ENCODE measurements at places on chromosomes 4 and X. TPM values are rescaled to one million over a fixed set of nuclear protein-coding genes. Genes with fewer than 3 reads are reported as not detected.

DNA sequence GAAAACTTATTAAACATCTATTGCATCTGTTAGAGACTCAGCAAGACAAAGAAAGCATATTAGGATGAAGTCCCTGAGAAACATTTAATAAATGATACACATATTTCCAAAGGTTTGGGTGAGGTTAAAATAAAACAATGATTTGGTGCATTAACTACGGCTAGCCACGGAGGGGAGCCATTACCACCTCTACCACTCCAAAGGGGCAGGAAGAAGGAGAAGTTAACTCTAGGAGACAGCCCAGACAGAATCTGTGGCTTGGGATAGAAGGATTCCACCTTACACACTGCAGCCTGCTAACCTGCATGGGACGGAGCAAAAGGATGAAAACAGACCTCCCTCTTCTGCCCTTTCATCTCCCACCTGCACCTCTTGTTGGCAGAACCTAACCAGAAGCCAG, 189.1 kb upstream of the C1QTNF7 start:
- no peak overlapping the region for H3K27ac ChIP-seq
- peaks cover 8% of the 10 kb centered on the region for H3K4me1 ChIP-seq
- no peak for DNase-seq
- H3K36me3 ChIP-seq: no peaks in the 10 kb centered on the region

DNA sequence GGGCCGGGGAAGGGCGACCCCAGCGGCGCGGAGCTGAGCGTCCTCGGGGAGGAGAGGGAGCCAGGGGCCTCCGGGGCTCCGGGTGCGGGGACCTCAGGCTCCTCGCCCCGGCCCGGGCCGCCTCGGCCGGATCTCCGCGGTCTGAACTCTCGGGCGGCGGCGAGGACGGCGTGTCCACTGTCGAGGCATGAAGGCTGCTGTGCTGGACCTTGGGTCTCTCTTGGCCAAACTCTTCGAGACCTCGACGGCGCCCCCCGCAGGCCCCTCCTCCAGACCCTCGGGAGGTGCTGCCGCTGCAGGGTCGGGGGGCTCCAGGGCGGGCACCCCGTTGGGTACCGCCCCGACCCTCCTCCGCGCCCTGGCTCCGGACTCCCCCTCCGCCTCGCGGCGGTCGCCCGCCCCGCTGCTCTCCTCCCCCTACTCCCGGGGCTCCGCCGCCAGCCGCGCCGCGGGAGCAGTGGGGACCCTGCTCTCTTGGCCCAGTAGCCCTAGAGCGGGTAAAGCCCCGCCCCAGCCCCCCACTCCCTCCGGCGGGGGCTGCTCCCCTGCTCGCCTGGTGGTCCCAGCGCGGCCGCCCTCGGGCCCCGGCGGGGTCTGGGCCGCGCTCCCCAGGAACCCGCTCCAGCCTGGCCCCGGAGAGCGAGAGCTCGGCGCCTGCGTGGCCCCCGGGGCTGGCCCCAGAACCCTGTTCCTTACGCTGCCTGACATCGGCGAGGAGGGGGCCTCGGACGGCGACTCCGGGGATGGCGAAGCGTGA, 564 bp downstream of the FAM149A start:
- peaks cover 44% of the 10 kb centered on the region for H3K27me3 ChIP-seq
- H3K27ac ChIP-seq: peak overlapping the region; percentile 90
- H3K36me3 ChIP-seq: peaks cover 4% of the 10 kb centered on the region
- DNase-seq: no peak

Gene RENBP
- 4.9 TPM for total RNA-seq

DNA sequence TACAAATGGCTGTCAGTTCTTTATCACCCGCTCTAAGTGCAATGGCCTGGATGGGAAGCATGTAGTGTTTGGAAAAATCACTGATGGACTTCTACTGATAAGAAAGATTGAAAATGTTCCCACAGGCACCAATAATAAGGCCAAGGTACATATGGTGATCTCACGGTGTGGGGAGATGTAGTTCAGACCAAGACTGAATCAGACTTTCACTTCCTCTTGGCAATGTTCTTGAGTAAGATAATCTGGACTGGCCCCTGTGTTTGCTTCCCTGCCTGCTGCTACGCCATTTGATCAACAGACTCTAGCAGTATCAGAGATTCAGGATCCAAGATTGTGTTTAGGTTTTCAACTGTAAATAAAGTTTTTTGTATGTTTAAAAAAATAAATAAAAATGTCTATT, 682.2 kb upstream of the AMOT start:
- no peak for DNase-seq
- H3K36me3 ChIP-seq: no peaks in the 10 kb centered on the region
- H3K27me3 ChIP-seq: no peaks in the 10 kb centered on the region
- no peaks in the 10 kb centered on the region for H3K4me1 ChIP-seq
- H3K27ac ChIP-seq: no peak overlapping the region
- no peak overlapping the region for H3K4me3 ChIP-seq

DNA sequence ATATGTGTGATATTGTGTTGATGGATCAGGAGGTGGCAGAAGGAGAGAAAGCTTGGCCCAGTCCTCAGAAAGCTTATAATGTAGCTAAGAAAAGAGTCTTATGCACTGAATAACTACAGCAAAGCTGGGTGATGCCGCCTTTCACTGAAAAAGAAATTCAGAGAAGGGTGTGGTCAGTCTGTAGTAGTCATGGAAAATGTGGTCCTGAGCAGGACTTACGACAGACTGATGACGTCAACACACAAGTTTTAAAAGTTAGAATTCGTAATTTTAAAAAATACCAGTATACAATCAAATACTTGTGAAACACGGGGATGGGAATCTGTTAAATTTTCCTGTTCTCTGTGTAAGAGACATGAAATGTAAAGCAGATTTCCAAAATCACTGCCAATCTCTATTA, 87.0 kb upstream of the RAPGEF2 start:
- peaks cover 13% of the 10 kb centered on the region for H3K4me1 ChIP-seq
- no peak overlapping the region for H3K27ac ChIP-seq
- no peak overlapping the region for H3K4me3 ChIP-seq
- H3K36me3 ChIP-seq: no peaks in the 10 kb centered on the region
- no peak for DNase-seq

Gene GLRA2
- total RNA-seq: 0.38 TPM
